ENCODE measurements at places on chromosomes 5 and 9.

GRCh38 chr5:81230416-81230815 is 2.7 kb upstream of the CKMT2 start:
- DNase-seq = no peak

DNA sequence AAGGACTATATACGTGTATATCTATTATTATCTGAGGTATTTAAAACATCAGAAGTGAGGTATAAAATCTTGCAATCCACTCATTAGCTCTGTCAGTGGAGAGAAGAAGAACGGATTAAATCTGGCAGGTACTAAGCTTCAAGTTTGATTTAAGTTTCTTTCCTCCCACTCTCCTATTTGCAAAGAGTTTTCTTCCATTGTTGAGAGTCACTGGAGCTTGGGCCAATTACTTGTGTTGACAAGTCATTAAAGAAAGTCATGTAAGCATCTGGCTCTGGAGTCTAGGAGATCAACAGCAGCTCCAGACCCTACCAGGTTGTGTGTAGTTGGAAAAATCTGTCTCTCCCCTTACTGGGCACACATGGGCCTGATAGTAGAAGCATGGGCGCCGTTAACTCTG is 476.8 kb upstream of the SMARCA2 start:
- no peak for DNase-seq

GRCh38 chr5:82386576-82386975 is 108.4 kb upstream of the RPS23 start:
- DNase-seq = no peak

GRCh38 chr5:14724633-14725032 is 60.1 kb downstream of the OTULIN start:
- no peak for DNase-seq

DNA sequence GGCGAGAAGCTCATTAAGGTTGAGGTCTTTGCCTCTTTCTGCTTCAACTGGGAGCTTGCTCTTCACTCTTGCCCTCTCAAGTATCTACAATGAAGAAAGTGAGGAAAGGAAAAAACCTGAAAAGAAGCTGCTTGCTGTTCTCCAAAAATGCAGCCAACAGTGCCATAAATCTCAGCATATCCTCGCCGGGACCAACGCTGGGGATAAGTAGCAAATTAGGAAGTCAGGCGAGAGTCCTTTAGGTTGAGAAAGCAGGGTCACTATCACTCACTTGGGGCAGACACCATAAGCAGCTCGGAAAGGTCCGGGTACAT is 399 bp downstream of the NUP155 start:
- no peak for DNase-seq

DNA sequence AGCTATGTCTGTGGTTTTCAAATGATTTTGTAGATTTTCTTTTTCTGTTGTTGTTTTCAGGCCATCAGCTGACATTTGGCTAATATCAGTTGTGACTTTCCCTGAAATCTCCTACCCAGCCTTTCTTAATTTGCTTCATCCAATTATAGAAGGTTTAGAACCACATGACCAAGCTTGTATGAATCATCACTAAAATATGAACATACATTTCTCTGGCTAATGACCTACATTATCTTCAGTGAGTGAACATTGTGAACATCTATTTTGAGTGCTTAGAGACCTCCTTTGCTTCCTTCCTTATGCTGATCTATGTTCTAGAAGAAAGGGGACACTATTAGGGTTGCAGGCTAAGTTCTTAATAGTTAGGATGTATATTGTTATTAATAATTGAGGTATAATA is 532.5 kb downstream of the RAB3C start:
- no peak for DNase-seq

DNA sequence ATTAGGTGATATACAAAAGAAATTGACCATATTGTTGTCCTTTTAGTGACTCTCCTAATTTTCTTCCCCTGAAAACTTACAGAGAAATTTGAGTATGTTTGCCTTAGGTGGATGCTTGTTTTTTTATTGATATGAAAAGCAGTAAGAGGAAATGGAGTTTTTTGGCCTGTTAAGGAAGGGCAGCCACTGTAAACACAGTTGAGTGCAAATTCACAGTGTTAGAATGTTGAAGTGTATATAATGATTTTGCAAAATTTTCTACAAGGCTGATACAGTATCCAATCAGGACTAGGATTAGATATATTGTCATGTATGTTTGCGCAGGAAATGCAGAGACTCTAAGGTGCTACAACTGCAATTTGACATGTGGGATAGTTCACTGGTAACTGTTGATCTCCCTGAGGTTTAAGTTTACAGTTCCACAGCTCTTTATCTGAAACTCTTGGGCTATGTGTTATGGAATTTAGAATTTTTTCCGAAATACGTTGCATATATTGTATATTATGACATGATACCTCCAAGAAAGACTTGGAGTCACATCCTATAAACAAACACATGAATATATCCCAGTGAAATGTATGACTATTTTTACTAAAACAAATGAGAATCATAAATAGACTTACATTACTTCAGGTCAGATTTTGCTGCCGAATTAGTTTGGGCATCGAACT is 62.5 kb downstream of the FXN start:
- no peak for DNase-seq

DNA sequence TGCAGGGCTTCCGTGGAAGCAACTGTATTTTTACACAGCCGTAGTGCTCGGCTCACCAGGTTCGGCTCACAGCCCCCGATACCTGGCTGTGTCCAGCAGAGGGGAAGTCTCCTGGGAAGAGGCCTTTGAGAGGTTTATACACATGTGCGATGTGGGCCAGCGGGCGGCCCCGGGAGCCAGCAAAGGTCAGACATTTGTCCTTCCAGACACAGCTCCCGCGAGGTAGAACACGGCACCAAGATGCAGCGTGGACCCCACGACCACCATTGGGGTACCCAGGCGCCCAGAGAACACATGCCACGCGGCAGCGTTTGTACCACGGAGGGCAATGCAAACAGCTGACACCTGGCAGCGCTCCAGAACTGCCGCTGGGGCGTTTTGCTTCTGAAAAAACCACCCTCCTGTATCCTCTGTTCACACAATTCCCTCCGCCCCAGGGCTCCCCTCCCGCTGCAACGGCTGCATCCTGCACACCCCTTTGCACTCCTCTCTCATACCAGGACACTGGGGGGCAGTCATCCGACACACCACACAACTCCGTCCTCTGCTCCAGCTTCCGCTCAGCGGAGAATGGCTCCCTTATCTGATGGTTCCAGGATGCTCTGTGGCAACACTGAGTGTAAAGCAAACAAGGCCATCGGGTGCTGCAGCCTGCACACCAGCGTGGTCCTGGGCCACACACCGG is 235.3 kb downstream of the SYK start:
- no peak for DNase-seq

DNA sequence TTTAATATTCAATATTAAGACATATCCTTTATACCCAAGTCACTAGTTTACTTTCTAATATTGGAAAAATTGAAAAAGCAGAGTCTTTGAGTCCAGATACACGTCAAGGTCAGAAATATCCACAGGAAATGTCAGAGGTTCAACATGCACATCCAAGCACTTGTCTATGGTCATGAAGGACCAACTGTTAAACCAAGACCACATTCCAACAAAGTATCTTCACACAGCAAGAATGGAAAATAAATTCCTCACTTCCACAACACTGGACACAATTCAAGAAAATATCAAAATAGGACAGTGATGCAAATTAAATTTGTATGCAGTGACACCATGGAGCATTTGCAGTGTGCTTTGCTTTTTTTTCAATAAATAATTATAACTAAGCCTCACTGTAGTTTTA is 142.5 kb downstream of the GABRB2 start:
- DNase-seq = no peak

Measured in activated CD8-positive, alpha-beta memory T cell treated with anti-CD3 and anti-CD28 coated beads for 4 hours (primary cell).